ENCODE measurements at places on chromosomes 4 and X. TPM values are rescaled to one million over a fixed set of nuclear protein-coding genes. Genes with fewer than 3 reads are reported as not detected.

SCOC gene
- 43.8 TPM for polyA plus RNA-seq

PCDH18 gene
- not detected for polyA plus RNA-seq

NDUFA1 gene
- 102 TPM for polyA plus RNA-seq

NEIL3 gene
- polyA plus RNA-seq, result 3.5 TPM

F8A2 gene
- polyA plus RNA-seq, result not detected

PNMA5 gene
- polyA plus RNA-seq, result not detected

TCEAL2 gene
- polyA plus RNA-seq, result not detected

Data from HepG2 (cell line).